HepG2 (cell line): ENCODE measurements at places on chromosomes 12 and 14.
A peak's percentile ranks its signal among the peaks of the same experiment; 100 is the strongest.

DNA sequence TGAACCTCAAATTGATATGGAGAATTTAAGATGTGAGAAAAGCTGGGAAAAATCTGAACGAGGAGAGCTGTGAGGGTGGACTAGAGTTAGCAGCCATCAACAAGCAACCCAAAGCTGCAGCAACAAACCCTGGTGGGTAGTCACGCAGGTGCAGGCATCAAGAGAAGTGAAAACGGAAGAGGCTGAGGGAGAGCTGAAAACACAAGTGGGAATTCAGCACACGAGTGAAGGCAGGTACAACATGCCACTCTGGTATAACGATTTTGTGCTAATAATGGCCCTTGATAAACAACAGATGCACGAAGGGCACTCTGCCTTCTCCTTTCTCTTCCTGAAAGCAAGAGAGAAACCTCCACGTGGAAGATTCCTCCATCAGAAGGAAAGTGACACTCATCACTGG lies 11.5 kb downstream of the TCL1B start:
- DNase-seq: no peak

DNA sequence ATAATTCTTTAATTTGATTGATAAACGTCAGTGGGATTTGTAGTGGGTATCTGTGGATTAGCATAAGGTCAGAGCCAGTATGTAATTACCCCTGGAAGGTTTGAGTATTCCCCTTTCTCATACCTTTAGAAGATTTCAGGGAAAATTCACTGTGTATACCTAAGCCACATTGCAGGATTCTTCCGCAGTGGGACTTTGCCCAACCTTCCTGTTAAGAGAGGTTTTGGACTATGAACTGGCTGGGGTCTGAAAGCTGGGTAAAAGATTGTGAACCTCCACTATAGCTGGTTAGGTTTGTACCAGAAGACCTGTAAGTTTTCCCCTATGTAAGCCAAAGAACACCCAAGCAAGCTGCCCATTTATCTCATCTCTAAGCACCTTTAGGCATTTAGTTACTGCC lies 150.2 kb downstream of the TTC6 start:
- DNase-seq: peak; percentile 55

- no peak for DNase-seq
Measured at GRCh38 chr12:25903603-25904245, 54.8 kb upstream of the RASSF8 start.

- DNase-seq: no peak
Measured at GRCh38 chr12:29599381-29599780, 101.9 kb upstream of the OVCH1 start.

DNA sequence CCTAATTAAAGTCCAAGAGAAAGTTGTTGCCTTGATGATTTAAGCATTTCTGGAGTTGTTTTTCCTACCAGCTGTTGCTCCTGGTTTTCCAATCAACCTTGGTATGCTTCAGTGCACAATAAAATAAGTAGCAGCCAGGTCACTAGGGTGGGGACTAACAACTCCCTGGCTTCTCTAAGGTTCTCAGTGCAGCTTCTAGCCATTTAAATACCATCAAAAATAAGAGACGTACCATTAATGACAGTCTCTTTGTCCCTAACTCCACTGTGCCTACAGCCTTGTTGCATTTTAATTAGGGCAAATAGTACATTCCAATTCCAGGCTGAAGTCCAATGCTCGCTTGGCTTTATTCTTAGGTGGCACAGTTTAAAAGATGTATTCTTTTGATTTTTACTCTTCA lies 11.8 kb downstream of the STON2 start:
- no peak for DNase-seq

DNA sequence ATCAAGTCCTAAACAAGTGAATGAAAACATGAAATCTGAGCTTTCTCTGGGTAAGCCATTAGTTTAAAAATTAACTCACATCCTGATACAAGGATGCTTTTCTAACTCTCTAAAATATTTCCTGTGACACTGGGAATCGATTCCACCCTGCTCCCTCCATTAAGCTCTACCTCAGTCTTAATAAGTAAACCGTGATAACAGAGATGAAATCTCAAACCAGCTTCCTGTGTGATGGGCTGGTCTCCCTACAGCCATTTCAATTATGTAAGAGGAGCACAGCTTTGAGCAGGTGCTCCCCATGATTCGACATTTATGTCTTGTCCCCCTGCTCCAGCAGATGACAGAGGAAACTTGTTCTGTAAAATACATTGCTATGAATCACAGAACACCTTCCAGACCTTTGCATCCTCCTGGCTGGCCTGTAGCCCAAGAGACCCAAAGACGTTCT lies 59.0 kb downstream of the GAS2L3 start:
- peak; percentile 4 for DNase-seq

DNA sequence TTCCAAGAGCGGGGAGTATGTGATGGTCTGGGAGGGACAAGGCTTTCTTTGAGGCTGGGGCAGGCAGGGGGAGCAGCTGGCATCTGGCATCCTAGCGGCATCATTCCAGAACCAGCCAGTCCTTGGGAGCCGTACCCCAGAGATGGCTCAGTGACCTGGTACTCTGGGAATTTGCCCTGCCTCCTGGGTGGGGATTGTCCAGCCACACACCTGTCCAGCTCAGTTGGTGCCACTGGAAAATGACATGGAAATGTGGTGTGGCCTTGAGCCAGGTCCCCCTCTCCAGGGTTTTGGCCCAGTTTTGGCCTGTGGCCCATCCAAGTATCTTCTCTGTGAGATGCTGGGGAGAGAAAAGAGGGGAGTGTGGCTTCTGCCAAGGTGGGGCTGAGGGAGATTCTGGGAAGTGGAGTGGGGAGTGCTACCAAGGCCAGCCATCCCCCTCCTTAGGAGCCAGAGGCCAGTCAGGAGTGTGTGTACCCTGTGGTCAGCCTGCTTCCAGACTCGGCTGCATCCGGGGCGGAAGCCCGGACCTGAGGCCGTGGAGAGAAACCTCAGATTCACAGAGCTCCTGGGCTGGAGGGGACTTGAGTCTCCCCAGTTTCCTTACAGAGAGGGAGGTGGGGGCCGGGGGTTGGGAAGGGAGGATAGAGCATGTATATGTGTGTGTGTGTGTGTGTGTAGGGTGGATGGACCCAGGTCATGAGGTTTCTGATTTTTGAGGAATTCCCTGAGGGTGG lies 14.7 kb upstream of the KRT80 start:
- no peak for DNase-seq

GRCh38 chr12:120085920-120086645 lies 30.5 kb downstream of the RAB35 start:
- no peak for DNase-seq

DNA sequence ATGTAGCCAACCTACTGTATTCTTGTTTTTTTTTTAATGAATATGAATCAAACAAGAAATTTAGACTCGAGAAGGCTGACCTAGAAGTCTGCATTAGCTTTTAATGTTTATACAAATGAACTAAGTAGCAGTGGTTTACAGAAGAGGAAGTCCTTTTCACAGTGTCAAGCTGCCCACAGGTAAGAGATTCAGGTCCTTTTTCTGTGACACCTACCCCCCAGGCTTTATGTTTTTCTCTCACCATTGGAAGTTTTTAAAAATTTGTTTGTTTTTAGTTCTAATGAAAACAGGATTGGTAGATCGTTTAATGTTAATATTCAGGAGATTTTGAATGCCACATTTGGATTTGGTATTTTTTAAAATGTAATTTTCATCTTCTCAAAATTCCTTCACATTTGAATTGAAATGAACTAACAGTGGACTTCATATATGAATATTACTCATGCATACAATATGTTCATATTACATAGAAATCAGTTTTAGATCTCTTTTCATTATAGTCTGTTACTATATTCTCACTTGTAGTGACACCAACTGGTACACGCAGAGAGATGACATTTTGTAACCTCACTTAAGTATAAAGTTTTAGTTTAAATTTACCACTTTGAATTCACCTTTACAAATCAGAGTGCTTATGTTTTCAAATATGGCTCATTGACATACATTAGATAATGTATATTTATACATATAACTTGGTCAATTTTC lies 29.7 kb downstream of the ATF7IP start:
- DNase-seq: no peak

GRCh38 chr12:88503281-88503703 lies 77.0 kb downstream of the KITLG start:
- DNase-seq: no peak

GRCh38 chr12:56723889-56724700 lies 1.0 kb downstream of the NACA start:
- peak; percentile 41 for DNase-seq

DNA sequence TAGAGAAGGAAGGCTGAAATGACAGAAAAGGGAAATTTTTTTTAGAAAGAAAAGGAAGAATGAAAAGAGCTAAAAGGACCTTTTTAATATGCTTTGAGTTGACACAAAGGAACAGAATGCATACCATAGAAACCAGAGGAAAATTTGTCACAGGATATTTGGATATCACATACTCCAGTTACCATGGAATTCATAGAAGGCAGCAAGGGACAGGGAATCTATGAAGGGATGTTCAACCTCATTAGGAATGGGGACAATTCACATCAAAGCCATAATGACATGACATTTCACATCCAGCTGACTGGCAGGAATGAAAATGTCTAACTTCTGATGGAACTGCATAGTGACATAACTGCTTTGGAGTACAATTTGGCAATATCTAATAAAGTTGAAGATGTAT lies 469.4 kb downstream of the CCER1 start:
- DNase-seq: no peak

DNA sequence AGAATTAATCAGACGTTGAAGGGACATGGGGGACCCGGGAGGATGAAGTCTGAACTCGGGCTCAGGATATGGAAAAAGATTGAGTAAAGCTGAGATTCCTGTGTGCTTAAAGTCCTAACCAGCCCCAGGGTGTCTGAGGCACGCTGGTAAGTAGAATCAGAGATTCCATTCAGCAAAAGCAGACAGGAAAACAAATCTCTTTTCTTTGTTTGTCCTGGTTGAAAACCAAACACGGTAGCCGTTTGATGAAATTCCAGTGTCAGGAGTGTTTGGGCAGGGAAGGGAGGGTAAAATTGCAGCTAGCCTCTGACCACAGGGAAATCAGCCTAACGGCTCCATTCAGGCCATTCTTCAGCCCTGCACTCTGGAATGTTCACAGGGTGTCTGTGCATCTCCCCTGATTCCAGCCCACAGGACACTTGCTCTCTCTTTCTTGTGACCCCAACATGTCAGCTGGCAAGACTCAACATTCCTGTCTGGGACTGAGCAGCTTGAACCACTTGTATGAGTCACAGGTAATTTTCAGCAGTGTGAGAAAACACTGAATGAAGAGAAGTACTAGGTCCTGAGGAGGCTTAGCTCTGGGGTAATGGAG lies 31.0 kb downstream of the NINJ2 start:
- peak; percentile 93 for DNase-seq

GRCh38 chr14:92651758-92652406 lies 96.5 kb downstream of the LGMN start:
- DNase-seq: no peak

DNA sequence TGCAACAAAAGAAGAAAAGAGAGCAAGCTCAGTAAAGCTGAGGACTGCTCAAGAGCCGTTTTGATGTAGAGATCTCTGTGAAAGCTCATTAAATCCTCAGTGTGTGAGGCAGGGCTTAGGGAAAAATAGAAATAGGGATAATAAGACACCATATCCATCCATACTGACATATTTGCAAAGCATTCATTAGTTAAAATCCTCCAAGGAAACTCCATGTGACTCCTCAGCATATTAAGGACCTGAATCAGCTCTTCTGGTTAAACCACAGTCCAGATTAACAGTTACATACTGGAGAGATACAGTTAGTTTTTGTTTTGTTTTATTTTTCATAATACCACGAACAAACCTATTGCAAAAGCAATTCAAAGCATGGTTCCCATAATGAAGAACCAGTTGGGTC lies 288.2 kb downstream of the PAWR start:
- no peak for DNase-seq

- DNase-seq: no peak
Measured at GRCh38 chr12:116159593-116160200, 117.8 kb downstream of the MED13L start.

DNA sequence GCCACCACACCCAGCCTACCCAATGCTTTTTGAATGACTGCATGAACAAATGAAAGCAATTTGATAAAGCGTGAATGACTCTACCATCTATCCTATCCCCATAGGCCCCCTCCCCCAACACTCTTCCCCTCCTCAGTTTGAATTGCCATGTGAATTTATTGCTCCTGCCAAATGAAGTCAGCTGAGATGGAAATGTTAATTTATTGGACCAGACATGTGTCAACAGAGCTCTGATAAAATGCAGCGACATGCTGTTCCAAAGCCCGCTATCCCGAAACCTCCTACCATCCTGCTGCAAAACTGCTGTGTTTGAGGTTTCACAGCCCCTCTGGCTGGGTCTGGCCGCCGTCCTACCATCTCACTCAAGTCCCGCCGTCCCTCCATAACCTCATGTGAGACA lies 360.5 kb downstream of the CACNA1C start:
- no peak for DNase-seq
